ENCODE measurements at places on chromosomes 11 and 22.

DNA sequence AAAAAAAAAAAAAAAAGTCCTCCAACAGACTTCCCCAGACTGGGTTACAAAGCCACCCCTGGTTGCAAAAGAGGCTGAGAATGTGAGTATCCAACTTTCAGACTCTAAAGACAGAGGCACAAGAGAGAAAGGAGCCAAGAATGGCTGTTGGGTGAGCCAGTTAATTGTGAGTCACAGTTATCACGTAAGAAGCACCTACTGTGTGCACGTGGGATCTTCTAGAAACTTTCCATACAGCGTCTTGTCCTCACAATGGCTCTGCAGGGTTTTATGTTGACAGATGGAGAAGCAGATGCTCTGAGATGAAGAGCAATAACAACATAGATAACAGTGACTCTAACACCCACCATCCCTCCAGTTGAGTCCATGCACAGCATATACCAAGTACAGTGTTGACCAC is 41.0 kb downstream of the CD82 start:
- no peak for DNase-seq

DNA sequence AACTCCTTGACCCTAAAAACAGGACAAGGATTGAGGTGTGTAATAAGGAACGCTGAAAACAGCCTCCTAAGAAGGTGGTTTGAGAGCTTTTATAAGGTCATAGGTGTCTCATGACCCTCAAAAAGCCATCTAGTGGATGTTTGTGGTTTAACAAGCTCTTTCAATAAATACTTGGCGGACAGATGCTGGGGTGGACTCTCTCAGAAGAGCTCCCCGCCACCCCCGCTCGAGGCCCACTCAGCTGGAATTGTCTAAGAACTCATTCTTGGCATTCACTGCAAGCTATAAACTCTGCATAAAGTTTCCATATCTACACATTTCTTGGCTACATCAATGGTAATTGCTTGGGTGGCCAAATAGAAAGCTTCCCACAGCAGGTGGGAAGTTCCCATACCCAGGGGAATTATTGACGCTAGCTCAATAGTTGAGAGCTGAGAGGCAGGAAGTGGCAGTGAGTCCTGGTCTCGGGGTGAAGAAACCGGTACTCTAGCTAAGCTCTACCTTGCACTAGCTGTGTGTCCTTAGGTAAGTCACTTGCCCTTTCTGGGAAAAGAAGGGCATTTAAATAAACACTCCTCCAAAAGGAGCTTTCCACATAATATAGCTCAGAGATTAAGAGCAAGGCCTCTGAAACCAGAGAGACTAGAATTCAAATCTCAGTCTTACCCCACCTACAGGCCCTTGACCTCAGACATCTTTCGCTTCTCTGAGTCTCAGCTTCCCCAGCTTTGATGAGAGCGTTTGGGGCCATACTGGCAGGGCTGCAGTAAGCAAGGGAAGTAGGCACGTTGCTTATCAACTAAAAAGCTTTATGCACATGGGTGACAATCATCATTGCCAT is 6.4 kb downstream of the MS4A15 start:
- DNase-seq, result peak; percentile 65

GRCh38 chr11:33262011-33262645 is 4.9 kb downstream of the HIPK3 start:
- no peak for DNase-seq

GRCh38 chr11:120524536-120525085 is 13.1 kb downstream of the GRIK4 start:
- peak; percentile 43 for DNase-seq

GRCh38 chr22:36419177-36419911 is 31.6 kb upstream of the MYH9 start:
- DNase-seq, result no peak
